HTR-8/SVneo (cell line): ENCODE measurements at places on chromosomes 11 and 22.

DNA sequence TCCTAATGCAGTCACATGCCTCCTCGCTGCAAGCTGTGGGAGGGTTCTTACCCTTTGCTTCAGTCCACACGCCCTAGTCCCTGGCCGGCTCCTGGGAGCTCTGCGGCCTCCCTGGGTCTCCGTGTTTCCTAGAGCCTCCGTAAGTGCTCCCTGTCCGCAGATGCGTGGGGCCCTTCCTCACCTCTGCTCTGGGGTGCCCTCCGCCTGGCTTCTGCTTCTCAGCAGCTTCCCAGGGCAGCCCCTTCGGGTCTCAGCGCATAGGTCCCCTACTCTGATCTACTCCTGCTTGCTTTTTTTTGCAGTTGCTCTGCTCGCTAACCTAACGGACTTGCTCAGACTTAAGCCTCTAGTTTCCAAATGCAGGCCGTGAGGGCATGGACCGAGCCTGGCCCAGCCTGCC, 22.4 kb downstream of the CAPN1 start:
- no peak for DNase-seq

DNA sequence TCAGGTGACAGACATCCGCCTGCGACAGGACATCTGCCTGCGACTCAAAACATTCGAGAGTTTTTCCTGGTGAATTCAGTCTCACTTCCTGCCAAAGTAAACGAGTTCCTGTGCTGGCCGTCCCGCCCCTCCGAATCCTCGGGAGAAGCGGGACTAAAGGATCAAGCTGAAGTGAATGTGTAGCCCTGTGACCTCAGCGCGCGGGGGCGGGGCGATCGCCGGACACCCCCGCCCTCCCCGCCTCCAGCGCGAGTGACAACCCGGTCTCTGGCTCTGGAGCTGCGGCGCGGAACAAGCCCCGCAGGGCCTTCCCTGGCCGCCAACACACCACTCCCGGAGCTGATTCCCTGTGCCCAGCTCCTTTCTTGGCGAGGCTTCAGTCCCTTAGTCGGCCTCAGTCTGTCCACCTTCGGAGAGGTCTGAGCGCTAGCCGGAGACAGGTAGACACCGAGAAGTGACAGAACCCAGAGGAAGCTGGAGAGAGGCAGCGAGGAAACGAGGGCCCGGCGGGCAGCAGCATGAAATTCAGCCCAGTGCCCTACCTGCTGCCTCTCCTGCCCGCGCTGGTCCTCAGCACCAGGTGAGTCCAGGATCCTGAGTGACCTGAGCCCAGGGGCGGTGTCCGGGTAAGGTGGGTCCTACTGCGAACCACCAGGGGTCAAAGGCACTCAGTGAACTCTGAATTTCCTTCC, 766.4 kb upstream of the LUZP2 start:
- no peak for DNase-seq

GRCh38 chr22:27717094-27717493, 84.5 kb downstream of the MN1 start:
- no peak for DNase-seq

- peak; percentile 97 for DNase-seq
Observed at GRCh38 chr11:65873318-65874156, 937 bp upstream of the EFEMP2 start.

GRCh38 chr22:36833073-36833472, 16.2 kb upstream of the PVALB start:
- DNase-seq, result no peak

- DNase-seq, result no peak
Observed at GRCh38 chr11:10758957-10759356, 7.9 kb downstream of the CTR9 start.

DNA sequence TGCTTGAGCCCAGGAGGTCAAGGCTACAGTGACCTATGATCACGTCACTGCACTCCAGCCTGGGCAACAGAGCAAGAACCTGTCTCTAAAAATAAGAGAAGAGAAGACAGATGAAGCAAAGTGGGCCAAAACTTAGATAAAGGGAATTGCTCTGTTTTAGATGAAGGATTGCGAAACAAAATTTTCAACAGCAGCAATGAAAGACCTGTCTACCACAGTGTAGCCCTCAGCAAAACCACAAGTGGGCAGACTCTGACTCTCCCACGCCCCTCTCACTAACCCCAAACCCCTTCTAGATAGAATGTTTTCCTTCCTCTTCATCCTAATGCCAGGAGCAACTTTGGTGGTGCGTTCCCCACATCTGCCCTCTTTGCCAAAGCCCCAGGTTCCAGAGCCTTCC, 105.6 kb upstream of the ALDH3B2 start:
- DNase-seq, result no peak

DNA sequence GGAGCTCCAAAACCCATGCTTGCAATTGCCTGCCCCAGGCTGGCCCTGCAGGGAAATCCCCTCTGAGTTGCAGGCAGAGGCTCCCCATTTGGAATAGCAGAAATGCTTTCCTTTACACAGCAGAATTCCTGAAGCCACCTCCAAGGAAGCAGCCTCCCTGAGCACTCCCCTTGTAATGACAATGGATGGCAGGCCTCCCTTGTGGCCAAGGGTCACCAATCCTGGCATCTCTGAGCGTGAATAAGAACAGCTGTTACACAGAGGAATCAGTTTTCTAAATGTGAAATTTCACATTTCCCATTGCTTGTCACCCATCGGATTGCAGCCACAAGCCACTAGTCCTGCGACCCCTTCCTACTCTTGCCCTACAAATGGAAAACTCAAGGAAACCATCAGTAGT, 107.6 kb downstream of the GALNT18 start:
- no peak for DNase-seq

DNA sequence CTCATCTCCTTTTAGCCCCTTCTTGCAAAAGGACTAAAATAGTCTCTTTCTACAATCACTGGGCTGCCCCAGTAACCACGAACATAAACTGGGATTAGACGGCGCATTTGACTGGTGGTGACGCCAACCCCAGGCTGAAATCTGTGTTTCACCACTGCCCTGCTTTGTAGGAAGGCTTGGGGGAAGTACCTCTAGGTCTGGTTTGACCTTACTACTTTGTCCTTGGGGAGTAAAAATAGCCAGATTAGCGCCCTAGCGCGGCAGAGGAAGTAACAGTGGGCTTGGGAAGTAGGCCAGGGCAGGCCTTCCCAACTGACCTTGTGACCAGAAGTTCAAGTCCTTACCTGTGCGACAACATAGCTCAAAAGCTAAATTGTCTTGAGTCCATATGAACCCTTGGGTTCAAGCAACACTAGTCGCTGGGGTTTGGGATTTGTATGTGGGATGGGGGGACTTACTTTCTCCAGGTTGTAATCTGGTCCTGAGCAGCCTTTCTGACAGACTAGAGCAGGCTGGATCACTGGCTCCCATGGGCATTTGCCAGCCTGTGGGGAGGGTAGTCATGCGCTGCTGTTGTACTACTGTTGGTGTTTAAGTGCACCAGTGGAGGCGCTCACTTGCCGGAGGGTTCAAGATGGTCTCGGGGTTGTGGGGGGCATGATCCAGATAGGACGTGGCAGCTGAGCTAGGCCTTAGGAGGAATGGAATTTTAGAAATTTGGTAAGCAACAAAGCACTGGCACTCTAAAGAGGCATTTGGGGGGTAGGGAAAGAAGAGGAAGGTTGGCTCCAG, 953 bp upstream of the PACS1 start:
- no peak for DNase-seq

DNA sequence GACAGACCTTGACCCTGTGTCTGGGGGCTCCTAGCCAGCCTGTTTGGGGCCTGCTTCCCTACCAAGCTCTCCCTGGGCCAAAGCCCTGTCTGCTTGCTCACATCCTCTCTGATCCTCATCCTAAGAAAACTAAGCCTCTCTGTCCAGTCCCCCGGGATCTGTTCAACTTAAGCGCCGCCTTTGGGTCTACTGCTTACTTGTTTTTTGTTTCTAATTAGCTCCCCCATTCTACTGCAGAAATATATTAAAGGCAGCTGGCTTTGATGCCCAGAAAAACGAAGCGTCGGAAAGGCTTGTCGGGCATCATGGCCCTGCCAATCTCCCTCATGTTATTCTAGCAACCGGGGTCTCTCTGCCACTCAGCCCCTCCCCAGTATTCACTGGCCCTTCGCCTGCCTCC, 3.4 kb downstream of the DSCAML1 start:
- DNase-seq, result no peak

- DNase-seq, result no peak
Observed at GRCh38 chr22:46966846-46967245, 204.4 kb downstream of the TBC1D22A start.
